Activated T-helper 1 cell treated with Interleukin-2 at 50 U/mL for 16 hours (primary cell): ENCODE measurements at places on chromosomes 7 and 10.

GRCh38 chr10:74171625-74172024, 20.6 kb downstream of the ADK start:
- DNase-seq = no peak

GRCh38 chr10:131165092-131165491, 146.4 kb downstream of the TCERG1L start:
- DNase-seq = no peak

- no peak for DNase-seq
Measured at GRCh38 chr10:109958059-109958458, 34.7 kb upstream of the XPNPEP1 start.

GRCh38 chr7:50370884-50371283, 66.4 kb downstream of the IKZF1 start:
- no peak for DNase-seq

GRCh38 chr7:1839701-1840100, 169.6 kb downstream of the ELFN1 start:
- no peak for DNase-seq

- no peak for DNase-seq
Measured at GRCh38 chr7:48389977-48390376, 218.7 kb downstream of the ABCA13 start.

- no peak for DNase-seq
Measured at GRCh38 chr10:88174391-88174790, 311.0 kb downstream of the PTEN start.

DNA sequence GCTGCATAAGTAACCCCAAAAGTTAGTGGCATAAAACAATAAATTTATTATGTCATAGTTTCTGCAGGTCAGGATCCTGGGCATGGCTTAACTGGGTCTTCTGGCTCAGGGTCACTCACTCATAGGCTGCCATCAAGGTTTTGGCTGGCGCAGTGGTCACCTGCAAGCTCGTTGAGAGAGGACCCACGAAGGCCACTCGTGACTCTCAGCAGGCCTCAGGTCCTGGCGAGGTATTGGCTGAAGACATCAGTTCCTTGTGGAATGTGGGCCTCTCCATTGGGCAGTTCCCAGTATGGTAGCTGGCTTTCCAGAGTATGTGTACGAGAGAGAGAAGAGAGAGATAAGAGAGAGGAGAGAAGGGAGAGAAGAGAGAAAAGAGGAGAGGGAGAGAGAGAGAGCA, 138.3 kb upstream of the KLF14 start:
- no peak for DNase-seq

- no peak for DNase-seq
Measured at GRCh38 chr10:49610114-49610457, at the start of gene SLC18A3. TSS of gene SLC18A3 (plus strand) at chr10:49610310. CDS start at chr10:49610741, 431 bp downstream.

- no peak for DNase-seq
Measured at GRCh38 chr7:109092268-109092667, 522.6 kb downstream of the DNAJB9 start.

DNA sequence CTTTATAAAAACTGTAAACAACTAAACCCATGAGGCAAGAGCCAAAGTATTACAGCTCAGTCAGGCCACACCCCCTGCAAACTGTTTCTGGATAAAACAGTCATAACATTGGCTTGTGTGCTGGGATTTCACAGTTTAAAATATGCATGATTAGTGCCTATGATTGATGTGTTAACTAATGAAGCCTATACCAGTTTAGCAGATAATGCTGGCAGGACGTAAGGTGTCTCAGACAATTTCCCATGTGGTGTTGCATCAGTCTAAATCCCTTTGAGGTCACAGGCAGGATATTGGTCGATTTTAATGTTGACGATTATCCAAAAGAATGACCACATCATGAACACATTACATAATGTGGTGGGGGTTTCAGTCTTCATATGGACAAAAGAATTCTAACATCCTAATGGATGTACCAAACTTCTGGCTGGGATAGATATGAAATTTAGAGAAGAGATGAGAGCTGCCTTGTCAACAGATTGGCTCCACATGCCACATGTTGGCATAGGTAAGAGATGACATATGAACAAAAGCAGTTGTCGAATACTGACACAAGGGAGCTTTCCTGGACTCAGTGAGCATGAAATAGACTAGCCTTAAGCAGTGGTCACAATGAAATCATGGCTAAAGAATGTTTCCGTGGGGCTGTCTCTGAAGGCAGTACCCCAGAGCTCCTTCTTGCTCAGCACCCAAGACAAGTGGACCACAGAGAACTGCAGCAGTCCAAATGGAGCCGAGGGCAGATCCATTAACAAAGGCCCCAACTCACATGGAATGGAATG, 445.6 kb downstream of the GFRA1 start:
- no peak for DNase-seq

DNA sequence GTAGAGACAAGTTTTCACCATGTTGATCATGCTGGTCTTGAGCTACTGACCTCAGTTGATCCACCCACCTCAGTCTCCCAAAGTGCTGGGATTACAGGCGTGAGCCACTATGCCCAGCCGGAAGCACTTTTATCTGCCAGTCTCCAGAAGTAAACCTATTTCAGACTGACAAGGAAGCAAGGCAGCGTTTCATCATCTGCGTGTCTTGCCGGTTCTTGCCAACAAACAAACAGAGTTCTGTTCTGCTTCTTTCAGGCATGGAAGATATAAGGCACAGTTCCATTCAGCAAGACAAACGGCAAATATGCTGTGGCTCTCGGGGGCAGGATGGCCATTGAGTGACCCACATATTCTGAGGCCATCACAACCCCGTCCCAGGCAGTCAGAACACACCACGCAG, 15.5 kb upstream of the LARP4B start:
- DNase-seq = no peak

- DNase-seq = no peak
Measured at GRCh38 chr7:77367976-77368375, 48.2 kb downstream of the GSAP start.

- no peak for DNase-seq
Measured at GRCh38 chr10:126955396-126955795, 50.2 kb downstream of the DOCK1 start.

DNA sequence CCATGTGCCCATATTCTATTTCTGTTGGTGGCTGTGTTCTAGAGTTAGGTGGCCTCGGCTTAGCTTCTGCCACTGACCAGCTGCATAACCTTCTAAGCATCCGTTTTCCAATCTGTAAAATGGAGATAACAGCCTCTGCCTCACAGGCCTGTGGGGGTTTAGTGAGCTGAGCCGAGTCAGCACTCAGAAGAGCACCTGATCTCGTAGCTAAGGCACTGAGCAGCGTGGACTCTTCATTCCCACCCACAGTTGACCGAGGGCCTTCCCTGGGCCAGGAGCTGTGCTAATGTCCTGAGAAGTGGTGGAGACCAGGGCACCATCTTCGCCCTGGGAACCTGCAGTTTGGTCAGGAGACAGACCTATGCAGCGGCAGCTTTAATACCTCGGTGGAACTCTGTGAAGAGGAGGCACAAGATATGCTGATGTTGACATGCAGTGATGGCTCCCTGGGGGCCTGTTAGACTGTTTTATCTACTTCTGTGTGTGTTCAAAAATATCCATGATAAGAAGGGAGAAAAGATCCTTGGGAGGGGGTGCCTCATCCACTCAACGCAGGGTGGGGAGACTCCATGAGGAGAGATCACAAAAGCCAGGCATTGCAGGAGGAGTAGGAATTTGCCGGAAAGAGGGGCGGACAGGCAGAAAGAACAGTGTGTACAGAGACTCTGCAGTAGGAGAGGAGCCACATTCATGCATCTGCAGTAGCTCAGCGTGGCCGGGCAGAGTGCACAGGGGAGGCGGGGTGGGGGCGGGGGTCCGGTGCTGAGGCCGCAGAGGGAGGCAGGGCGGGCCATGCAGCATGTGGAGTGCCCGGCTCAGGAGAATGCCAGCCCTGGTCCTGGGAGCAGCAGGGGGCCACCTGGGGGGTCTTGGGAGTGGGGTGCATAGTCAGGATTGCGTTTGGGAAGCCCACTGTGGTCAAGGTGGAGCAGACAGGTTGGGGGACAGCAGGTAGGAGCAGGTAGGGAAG, 136.8 kb downstream of the C10orf105 start:
- no peak for DNase-seq

GRCh38 chr10:127034790-127035189, 129.6 kb downstream of the DOCK1 start:
- DNase-seq = no peak

DNA sequence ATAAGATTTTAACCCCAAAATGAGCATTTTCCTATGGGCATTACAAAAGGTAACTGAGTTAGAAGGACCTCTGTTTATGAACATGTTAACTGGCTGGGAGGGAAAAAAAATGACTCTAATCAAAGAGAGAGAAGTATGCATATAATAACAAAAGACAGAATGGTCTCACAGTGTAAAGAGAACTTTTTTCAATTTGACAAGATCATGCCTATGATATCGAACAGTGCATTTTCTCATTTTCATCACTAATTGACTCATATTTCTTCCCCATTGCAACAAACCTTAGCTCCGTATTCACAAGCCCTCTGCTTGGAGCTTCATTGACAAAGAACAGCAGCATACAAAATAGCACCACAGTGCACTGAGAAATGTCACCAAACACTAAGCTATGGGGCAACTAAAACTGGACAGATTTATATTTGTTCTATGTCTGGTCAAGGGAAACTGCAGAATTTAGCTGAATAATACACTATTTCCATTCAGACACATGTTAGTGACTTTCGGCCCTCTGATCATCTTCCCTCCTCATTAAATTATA, 45.6 kb downstream of the SMURF1 start:
- no peak for DNase-seq

- no peak for DNase-seq
Measured at GRCh38 chr10:63266391-63267316, 133.5 kb downstream of the NRBF2 start.

DNA sequence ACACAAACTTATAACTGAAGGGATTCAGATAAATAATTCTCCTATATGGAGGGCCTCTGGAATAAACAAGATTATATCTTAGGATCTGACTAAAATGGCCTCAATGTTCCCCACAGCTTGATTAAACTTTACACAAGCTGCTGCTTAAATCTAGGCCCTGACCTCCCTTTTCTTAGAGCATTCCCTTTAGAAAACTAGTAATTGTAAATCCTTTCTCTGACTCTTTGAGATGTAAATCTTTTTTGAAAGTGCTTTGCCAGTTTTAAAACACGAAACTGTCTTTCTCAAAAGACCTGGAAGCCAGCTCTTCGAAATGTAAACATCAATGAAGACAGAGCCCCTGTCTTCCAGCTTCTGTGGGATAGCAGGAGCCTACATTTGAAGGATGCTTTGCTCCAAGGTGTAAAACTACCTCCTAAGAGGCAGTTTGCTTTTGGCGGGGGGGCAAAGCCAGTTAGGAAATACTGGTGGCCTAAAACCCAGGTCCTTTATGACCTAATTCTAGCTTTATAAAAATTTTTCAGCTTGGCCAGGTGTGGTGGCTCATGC, 758.7 kb downstream of the CNTNAP2 start:
- DNase-seq = no peak

DNA sequence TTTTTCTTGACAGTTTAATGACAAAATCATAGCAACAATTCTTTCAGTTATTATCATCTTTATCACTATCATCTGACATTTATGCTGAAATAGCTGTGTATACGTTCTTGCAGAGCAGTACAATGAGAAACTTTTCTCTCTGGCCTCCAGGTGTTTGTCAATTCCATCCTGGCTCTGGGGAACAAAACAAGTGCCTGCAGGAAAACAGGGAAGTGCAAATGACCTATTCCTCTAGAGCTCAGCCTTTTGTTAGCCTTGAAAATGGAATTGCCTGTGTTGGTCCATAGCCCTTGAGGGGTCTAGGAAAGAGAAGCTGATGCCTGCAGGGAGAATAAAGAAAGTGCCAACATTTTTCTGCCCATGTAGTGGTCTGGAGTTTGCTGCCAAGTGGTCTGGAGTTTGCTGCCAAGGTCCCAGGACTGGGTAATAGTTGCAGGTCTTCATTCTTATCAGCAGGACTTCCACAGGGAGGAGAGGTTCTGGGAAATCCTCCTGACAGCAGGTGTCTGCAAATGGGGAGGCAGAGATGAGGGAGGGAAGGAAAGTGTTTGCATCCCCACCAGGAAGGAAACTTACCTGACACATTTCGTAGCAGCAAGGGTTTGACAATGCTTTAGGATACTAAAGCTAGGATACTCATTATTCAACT, 10.1 kb upstream of the CSTF2T start:
- DNase-seq = no peak

DNA sequence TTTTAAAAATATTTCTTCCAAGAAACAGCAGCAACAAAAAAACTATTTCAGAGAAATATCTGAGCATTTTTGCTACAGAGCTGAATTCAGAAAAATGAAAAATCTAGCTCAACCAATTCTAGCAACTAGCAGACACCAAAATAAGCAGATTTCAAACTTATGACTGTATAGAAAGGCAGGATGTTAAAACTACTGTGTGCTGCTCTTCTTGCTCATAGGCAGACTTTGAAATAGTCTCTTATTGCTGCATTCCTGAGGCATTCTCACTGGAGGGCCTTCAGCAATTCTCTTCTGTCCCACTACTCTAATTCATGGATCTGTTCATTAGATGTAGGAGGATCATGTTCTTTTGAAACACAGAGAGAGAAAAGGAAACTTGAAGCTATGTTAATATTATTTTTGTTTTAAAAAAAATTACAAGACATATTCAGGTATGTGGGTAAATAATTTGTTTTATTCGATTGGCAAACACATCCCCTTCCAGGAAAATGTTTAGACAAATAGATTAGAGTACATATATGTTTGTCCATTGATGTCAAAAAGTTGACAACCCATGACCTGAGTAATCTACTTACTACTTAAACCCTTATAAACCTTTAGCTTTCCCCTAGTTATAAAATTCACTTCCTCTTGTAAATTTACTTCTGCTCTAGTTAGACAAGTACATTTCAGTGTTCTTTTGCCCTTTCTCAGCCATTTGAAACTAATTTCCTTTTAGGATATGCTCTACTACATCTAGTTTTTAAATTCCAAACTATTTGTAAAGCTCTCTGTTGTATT, 428.2 kb upstream of the POT1 start:
- no peak for DNase-seq

DNA sequence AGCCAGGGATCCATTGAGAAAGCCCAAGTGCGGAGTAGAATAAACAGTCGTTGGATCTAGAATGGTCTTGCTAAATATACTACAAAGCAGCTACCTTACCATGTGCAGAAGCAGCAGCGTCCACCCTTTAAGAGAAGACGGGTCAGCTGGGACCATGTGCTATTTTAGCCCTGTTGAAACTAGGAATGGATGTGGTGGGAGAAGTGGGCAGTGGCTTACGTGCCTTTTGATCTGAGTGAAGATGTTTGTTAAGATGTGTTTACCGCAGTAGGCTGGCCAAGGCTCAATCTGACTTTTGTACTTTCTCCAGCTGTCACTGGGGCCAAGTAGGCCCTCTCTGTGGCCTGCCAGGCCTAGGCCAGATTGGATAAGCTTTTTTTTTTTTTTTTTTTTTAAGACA, 9.2 kb downstream of the HABP2 start:
- no peak for DNase-seq

DNA sequence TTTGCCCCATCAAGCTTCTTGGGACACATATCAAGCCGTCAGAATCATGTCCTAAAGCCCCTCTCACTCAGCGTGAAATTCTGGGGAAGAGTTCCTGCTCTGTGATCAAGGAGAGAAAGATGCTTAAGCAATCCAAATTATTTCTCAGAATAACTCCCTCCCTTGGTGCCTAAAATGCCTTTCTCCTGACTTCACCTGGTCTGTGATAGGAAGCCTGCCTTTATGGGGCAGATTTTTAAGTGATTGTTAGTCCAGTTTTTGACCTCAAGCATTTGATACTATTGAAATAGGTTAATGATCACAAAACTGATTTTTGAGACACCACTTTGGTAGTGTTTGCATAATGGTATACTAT, 76.4 kb upstream of the MAGI2 start:
- no peak for DNase-seq
